ENCODE measurements at places on chromosomes 4 and X.

DNA sequence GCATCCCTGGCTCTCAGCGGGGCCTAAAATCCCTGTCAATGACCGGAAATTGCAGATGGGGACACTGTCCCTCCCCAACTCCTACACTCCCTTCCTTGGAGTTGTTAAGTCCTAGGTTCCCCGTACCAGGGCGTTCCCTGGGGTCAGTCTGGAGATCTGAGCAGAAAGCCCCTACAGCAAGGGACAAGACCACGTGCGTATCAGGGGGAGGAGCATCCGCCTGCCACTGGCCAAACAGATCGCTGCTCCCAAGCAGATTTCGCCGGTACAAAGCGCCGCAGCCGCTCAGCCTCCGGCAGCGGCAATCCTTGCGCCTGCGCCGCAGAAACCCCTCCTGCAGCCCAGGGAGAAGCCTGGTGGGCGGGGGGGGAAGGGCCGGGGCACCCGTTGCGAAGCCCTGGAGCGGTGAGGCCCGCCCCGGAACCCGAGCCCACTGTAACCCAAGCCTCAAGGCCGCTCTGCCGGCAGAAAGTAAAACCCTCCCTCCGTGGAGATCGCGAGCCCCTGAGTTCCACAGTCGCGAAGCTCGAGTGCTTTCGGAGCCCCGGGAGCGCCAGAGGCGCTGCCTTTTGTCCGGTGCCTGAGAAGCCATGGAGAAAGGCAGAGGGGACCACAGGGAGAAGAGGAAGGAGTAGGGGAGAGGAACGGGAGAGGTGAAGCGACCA, 2.7 kb downstream of the CRMP1 start:
- DNase-seq, result peak; percentile 85

GRCh38 chr4:10161840-10162239, 45.2 kb upstream of the WDR1 start:
- no peak for DNase-seq

DNA sequence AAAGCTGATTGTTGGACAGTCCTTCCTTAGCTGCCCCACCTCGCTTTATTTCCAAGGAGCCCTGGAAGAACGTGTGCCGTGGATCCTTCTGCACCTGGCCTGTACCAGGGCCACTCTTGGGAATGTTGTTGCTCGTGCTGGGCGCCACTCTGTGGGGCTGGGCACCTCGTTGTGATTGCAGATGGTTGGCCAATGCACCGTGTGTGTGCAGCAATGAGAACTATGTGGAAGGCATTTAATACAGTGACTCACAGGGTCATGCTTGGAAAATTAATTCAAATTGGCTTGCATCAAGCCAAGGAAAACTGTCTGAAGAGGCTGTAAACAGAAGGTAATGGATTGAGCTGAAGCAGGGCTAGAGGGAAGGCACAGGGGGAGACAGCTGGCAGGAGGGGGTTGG, 37.0 kb upstream of the CD99L2 start:
- no peak for DNase-seq

DNA sequence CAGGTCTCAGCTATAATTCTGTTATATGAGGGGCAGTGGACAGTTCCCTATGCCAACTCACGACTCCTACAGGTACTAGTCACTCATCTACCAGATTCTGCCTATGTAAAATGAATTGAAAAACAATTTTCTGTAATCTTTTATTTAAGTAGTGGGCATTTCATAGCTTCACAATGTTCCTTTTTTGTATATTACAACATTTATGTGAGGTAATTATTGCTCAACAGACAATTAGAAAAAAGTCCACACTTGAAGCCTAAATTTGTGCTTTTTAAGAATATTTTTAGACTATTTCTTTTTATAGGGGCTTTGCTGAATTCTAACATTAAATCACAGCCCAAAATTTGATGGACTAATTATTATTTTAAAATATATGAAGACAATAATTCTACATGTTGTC, 20.4 kb downstream of the EREG start:
- no peak for DNase-seq

DNA sequence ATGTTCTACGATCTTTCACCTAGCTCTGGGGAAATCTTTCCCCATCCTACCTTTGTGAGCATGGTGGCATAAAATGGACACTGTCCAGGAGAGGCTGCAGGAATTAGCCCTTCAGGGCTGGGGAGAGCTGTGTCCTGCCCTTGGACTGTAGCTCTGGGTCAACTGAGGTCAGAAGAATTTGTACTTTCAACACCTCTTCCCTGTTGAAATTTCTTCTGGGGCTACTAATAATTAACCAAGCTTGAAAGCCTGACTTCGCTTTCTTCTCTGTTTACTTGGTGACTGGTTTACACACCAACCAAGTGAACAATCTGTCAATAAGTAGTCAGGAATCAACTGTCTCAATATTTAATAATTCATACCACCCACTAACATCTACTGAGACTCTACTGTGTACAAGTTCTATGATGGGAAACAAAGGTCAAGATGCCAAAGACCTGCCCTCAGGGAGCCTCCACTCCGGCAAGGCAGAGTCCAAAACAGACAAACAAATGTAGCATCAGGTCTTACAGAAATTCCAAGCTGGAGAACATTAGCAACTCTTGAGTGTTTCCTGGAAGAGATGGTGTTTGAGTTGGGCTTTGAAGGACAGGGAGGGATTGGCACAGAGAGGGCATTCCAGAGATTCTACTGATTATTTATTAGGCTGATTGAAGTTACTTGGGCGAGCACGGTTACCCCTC, 113.1 kb downstream of the ENPP6 start:
- no peak for DNase-seq

- DNase-seq, result no peak
Measured at GRCh38 chr4:52407545-52407944, 251.6 kb downstream of the USP46 start.

DNA sequence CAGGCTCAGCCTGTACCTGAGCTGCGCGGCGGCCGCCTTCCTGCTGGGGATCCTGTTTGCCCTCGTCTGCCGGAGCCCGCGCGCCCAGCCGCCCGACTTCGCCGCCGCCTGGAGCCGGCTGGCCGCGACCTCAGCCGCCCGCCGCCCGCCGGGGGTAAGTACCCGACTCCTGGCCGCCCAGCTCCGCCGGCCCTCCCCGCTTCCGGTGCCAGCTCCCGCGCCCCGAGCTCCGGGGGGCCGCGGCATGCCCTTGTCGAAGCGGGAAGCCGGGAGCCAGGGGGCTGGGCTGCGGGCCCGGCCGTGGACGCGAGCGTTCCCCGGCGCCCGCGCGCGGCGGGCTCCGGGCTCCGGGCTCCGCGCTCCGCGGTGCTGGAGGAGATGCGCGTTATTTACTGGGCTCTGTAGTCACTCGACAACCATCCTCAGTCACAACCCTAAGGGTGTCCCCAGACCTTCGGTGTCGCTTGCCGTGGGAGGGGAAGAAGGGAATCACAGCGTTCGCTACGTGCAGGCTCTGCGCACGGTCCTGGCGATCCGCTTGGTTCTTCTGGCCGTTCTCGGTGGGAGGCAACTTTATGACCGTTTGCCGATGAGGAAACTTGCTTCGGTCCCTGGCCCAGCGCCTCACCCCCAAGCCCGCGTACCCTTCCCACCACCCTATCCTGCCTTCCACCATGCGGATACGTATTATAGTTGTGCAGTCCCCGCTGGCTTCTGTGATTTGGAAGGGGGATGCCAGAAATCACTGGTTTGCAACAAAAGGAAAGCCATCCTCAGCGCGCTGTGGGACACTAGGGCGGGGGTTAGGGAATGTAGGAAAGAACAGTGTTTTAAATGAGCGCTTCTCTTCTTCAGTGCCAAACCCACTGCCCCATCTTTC, 944 bp downstream of the SNX25 start:
- peak; percentile 62 for DNase-seq

GRCh38 chr4:127809173-127809800, 27.2 kb downstream of the HSPA4L start:
- DNase-seq, result no peak

DNA sequence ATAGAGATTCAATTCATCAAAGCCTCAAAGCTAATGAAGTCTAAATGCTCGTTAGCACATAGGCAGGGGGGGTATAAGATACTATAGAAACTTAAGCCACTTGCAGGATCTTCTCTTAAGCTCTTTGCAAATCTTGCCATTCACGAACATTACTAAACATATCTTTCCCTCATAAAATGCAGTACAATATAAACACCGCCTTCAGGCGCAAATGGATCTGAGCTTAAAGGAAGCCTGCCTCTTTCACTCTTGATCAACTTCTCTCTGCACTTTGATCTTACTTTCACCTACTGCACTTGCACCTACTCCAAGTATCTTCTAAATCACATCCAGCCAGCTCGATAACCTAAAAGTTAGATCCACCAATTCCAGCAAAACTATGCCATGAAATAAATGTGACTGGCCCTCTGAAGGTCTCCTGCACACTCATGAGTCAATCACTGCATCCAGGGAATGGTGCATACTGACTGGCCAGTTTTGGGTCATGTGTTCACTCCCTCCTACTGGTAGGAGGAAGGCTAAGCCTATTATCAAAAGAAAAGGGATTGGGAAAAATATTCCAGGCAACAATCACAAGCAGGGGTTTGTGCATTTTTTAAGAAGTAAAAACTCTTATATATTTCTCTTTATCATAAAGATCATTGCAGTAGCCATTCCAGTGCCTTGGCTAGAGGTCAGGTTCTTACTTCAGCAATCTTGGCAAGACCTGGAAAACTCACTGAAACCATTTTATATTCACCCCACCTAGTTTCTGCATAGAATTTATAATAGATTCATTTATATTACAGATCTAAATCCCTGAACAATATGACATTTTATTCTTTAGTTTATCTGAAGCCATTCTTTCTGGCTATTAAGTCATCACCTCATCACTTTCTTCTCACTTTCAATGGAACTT, 222.0 kb downstream of the PPP3CA start:
- no peak for DNase-seq

DNA sequence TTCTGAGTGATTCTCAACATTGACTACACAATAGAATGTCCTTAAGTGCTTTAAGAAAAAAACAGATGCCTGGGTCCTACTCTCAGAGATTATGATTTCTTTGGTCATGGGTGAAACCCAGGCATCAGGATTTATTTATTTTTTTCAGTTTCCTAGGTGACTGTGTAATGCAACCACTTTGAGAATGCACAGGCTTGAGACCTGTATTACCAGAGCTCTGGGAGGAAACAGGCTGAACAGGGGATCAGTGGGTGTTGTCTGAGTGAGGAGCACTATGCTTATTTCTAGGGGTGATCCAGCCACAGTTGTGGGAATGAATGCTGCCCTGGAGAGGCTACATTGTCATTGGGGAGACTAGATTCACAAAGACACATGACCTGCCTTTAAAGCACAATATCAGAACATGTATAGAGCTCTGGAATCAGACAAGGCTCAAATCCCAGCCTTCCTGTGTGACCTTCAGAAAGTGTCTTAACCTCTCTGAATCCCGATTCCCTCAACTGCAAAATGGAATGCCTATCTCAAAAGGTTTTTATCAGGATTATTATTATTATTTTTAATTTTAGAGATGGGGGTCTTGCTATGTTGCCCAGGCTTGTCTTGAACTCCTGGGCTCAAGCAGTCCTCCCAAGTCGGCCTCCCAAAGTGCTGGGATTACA, 61.6 kb upstream of the PRPS1 start:
- no peak for DNase-seq

DNA sequence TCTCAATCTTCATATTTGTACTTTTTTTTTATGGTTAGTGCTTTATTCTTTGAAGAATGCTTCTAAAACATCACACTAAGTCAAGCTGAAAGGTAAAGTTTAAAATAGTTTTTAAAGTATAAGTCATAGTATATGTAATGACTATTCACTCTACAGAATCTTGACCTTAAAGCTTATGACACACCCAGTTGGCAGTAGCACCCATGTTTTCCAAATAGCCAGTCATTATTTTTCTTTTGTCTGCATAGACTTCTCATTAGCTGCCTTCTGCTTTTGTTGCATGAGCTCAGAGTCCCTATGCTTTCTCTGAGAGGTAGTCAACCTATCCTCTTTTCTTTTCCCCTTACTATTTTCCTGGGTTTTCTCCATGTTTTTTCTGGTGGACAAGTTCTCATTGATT, 231.5 kb downstream of the PCDH18 start:
- DNase-seq, result no peak

DNA sequence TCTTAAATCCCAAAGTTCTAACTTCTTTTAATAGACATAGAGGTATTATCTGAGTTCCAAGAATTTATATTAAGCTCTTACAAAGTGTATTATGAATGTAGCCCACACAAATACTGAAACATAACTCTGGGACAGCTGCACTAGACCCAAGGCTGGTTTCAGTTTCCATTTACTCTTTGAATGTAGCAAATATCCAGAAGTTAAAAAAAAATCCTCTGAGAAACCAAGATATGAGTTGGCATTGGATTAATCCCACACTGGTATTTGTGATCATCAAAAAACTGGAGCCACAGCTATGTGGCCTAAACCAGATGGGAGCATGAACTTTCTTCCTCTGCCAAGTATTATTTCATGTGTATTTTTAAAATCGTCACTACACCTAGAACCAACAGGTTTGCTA, 23.6 kb upstream of the SMPX start:
- DNase-seq, result no peak

GRCh38 chr4:87679449-87680169, 29.5 kb downstream of the DMP1 start:
- peak; percentile 75 for DNase-seq

- peak; percentile 40 for DNase-seq
Measured at GRCh38 chrX:41180194-41180908, 95.1 kb downstream of the USP9X start.

- DNase-seq, result no peak
Measured at GRCh38 chr4:120291541-120291940, 224.9 kb upstream of the MAD2L1 start.

- no peak for DNase-seq
Measured at GRCh38 chr4:7342223-7343080, 92.3 kb downstream of the PSAPL1 start.

DNA sequence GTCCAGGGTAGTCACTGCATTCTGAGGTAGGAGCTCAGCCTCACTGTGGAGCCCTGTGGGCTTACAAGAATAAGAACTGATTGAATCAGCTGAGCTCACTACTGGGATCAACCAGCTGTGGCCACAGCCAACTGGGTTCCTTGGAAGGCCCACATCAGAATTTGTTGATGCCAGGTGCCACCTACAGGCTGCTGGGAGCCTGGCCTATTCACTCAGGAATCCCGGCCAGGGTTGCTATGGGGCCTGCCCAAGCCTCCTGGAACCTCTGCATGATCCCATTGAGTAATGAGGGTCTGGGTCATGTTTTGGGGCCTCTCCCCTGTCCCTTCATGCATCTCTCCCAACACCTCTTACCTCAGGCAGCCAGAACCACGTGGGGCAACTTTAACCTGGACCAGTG, 53.9 kb upstream of the KIAA1210 start:
- peak; percentile 26 for DNase-seq

- DNase-seq, result no peak
Measured at GRCh38 chrX:150094996-150095395, 156.7 kb upstream of the EOLA2 start.

- DNase-seq, result no peak
Measured at GRCh38 chr4:38818441-38818976, 13.9 kb upstream of the TLR1 start.
